NCI-H524 (cell line): ENCODE measurements at places on chromosomes 7 and 10.

GRCh38 chr7:27245124-27245797 lies 2.7 kb downstream of the EVX1 start:
- DNase-seq = no peak

DNA sequence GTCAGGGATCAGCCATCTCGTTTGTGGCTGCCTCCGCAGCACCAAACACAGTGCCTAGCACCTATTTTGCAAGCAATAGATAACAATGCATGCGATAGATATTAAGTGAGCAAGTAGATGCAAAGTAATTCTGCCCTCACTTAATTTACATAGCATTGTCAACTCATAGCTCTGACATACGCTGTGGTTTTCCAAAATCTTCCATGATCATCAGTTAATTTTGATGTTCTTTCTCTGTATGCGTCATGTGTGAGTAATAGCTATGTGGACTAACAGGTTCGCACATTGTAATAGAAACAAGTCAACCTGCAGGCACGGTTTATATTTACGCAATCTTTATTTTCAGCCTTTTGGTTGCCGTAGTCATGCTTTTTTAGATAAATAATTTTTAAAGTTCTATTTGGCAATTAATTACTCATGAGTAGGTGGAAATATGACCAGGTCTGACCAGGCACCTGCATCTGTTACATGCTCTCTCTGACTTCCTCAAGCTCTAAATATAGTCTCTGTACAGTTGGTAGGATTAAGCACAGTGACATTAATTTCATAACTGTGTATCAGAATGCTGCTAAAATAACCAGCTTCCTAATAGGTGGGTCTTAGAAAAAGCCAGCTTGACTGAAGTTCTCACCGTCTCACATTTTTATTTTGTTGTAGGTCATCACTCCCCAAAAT lies 13.3 kb downstream of the MAP3K8 start:
- no peak for DNase-seq

DNA sequence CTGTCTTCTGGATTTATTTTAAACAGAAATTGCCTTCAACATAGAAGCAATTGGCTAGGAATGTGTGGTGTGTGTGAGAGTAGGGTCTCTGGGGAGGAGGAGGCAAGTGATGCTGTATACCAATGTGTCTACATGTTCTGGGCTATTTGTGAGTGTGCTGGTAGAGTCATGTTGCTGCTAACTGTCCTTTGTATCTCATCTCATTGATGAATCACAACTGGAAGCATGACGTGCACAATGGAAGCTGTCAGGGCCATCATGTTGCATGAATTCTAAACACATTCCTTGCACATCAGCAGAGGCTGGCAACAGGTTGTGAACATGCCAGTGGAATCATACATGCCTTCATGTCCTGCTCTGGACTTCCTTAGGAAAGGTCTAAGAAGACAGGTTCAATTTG lies 199.7 kb downstream of the BMPER start:
- DNase-seq = no peak

GRCh38 chr10:118034791-118035261 lies 11.9 kb downstream of the RAB11FIP2 start:
- no peak for DNase-seq

DNA sequence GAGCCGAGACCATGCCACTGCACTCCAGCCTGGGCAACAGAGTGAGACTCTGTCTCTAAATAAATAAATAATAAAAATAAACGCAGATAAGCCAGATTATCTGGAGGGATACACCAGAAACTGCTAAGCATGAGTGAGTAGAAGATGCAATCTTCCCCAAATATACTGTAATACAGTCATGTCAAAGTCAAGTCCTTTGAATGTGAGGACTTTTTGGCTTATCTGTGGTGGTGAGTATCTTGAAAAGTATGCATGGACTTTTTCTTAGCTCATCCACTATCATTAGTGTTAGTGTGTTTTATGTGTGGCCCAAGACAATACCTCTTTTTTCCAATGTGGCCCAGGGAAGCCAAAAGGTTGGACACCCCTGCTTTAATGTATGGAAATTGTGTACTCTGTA lies 44.7 kb upstream of the PITRM1 start:
- no peak for DNase-seq

- no peak for DNase-seq
These were observed 206.0 kb upstream of the MDFIC start for GRCh38 chr7:114715907-114716306.

DNA sequence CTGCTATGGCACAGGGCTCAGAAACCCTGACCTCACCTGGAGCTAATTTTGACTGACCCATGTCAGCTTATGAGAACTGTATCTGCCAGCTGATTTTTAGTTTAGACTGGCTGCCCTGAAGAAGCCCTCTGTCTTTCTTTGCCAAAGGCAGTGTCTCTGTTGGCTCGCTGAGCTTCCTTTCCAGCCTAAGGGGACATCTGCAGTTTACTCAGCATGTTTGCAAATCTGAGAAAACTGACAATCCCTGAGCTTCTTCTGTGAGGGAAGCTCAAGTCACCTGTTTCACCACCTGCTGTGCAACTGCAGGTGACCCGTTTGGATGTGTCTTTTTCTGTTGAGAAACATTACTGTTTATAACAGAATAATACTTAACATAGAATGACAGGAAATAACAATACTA lies 46.0 kb downstream of the PRKAR2B start:
- DNase-seq = no peak

- no peak for DNase-seq
These were observed 44.5 kb downstream of the RBM28 start for GRCh38 chr7:128299109-128299607.

DNA sequence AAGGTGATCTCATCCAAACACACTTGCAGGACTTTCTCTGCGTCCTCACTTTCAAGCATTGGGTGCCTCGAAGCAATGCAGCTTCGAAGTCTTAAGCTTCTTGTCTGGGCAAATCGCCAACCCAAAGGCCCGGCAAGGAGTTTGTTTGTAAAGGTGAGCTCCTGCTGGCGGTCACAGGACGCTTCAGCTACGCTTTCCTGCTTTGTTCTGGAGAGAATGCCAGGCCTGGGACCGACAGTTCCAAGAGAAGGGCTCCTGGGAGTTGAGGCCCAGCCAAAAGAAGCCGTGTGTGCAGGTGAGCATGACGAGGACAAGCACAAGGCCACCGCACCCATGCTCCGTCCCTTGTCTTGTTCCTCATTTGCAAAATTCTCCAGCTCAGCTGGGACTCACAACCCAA lies 106.6 kb upstream of the DOCK1 start:
- peak; percentile 0 for DNase-seq

- DNase-seq = no peak
These were observed 150.4 kb downstream of the TAX1BP1 start for GRCh38 chr7:27890205-27890849.

DNA sequence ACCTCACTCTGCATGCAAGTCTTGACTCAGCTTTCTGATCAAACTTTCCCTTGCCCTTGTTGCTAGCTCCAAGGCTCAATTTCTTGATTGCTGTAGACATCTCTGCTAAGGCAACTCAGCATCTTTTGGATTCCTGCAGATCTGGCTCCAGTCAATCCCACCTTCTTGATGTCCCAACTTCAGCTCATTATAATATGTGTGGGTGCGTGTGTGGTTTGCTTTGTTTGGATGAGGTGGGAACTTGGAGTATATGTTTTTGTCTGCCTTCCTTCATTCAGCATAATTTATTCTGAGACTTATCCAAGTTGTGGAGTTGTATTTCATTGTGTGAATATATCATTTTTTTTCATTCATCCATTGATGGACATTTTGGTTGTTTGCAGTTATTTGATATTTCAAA lies 364.8 kb upstream of the IGFBP3 start:
- DNase-seq = no peak

- no peak for DNase-seq
These were observed 30.4 kb downstream of the AMZ1 start for GRCh38 chr7:2718296-2718965.

DNA sequence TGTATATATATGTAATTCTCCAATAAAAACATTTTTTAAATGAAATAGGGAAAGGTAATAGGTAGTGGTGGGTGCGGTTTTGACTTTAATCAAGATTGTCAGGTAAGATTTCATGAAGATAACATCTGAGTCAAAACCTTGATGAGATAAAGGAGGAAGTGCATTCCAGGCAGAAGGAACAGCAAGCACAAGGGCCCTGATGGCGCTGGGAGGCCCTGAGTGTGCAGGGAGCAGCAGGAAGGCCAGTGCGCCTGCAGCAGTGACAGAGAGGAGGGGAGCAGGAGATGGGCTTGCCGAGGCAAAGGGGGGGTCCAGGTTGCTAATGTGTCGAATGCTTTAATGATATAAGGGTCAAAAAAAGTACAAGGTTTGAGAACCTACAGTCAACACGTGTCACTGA lies 69.8 kb downstream of the GNA12 start:
- no peak for DNase-seq

DNA sequence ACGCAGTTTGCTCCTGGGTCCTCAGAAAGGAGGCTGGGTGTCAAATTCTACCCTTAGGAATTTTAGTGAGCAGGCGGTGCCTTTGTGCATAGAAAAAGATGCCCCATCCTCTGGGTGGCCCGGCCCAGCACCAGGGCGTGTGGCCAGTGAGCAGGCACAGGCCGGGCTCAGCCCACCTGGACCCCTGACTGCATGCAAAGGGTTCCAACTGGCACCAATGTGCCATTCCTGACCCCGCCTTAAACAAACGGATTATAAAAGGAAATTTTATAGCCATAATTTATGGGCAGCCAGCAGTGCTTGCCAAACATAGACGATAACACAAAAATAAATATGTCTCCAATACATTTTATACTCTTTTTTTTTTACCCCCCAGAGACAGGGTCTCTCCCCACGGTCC lies 40.1 kb upstream of the GNA12 start:
- no peak for DNase-seq

DNA sequence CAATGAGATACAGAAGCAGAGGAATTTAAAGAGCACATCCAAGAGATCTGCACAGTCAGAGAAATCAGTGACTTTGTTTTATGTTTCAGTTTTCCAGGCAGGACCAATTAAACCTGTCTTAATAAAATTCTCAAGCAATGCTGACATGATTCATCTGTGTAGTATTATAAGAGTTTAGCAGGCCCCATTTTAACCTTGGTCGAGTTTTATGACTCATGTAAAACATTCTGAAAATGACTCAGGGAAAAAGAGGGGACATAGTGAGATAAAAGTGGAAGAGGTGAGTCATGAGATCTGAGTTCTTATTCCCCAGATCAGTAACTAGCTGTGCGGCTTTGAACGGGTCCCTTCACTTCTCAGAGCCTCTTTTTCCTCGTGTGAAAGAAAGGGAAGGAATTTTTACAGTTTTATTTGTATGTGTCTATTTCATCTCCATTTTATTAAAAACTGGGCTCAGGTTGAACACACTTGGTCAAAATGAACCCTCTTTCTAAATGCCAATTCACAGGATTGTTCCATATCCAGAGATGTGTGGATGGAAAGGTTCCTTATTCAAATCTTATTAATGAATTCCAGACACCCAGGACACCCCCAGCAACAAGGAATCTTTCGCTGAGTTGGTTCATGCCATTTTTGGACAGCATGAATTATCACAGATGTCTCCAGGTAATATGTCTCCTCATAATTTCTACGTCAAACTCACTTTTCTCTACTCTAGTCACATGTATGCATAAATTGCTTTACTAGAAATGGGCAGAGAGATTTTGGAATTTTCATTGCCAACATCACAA lies 143.2 kb downstream of the JAZF1 start:
- no peak for DNase-seq

DNA sequence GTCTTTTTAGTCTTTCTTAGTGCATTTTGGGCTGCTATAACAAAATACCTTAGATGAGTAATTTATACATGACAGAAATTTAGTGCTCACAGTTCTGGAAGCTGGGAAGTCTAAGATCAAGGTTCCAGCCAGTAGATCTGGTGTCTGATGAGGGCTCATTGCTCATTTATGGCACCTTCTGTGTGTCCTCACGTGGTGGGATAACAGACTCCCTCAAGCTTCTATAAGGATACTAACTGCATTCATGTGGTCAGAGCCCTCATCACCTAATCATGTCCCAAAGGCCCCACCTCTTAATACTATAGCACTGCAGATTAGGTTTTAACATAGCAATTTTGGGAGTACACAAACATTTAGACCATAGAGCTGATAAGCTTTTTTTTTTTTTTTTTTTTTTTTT lies 80.4 kb downstream of the ZNRF2 start:
- DNase-seq = no peak

DNA sequence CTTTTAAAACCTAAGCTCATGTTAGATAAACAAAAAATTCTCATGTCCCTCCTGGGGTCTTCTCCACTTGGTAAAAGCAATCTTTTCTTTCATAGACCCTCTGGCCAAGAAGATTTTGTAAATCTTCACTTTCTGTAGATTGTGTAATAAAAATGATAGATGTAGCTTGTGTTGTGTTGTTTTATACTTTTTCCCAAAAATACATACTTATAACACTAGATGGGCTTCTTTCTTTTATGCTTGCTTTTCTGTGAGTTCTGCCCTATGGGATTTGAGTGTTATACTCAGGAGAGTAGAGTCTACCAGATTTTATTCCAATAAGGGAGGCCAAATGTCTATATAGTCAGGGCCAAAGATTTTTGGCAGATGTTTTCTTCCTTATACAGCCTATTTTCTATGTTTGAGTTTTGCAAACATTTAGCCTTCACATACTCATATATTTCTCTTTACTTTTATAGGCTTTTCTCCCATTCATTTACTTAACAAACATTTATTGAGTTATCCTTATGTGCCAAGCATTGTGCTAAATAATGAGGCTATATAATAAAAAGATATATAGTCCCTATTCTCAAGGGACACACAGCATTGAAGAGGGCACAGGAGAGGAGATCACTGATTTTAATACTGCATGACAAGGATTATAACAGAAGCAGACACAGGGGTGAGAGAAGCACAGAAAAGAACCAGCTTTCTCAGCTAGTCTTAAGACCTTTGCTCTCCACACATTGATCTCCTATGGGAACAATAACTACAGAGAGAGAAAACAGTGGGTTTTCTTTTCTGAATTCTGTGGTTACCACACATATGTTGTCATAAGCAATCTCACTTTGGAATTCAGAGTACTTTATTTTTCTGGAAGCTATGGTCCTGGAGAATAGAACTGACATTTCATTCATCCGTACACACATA lies 58.0 kb upstream of the PNLIP start:
- DNase-seq = no peak

DNA sequence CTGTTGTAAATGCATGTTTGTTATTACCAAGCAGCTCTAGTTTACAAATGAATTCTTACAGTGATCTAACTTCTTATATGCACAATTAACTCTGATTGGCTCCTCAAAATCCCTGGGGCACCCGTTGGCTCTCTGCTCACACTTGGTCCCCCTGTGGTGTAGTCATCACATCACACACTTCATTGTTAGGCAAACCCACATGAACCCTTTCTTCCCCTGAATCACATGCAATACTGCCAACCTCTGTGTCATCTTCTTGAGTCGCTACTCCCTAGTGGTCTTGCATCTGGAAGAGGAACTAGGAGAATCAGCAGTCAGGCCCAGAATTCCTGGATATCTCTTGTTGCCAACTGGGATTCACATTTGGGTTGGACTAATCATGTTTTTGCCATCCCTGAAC lies 73.1 kb downstream of the CD36 start:
- no peak for DNase-seq

DNA sequence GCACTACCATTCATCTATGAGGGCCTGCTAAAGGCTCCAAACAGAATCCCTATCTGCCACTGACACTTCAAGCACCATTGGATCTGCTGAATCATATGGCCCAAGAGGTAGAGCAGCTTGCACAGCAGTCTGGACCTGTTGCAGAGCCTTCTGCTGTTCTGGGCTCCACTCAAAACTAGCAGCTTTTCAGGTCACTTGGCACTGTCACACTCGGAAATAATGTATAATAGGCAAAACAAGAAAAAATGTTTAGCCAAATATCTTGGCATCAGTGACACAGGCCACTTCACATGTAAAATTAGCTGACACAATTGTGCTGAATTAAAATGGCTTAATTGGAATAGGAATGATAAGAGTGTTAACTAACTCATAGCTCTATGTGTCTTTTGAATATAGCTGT lies 1182.9 kb upstream of the LRRTM3 start:
- no peak for DNase-seq

GRCh38 chr10:44293306-44293778 lies 91.6 kb downstream of the CXCL12 start:
- no peak for DNase-seq
